ENCODE measurements at places on chromosomes 2 and 18.
A peak's percentile ranks its signal among the peaks of the same experiment; 100 is the strongest.

- no peak for DNase-seq
These were observed 23.7 kb upstream of the MYO5B start for GRCh38 chr18:50218432-50219197.

- DNase-seq = peak; percentile 98
These were observed 92.7 kb downstream of the COPS8 start for GRCh38 chr2:237178396-237178795.

DNA sequence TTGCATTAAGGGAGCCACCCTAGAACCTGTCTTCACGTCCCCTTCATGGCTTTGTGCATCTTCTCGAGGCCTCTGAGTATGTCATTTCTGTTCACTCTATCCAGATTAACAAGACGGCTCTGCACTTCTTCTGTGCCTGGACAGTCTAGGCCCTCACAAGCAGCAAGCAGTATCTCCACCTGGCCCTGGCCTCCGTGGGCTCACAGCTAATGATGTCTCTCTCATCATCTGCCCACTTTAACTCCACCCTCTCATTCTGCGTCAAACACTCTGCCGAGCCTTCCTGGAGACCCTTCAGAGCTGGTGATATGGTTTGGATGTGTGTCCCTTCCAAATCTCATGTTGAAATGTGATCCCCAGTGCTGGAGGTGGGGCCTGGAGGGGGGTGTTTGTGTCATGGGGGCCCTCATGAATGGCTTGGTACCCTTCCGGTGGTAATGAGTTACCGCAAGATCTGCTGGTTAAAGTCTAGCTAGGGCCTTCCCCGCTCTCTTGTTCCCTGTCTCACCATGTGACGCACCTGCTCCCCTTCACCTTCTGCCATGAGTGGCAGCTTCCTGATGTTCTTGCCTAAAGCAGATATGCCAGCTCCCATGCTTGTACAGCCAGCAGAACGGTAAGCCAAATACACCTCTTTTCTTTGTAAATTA is 132.5 kb upstream of the ID2 start:
- no peak for DNase-seq

- DNase-seq = peak; percentile 55
These were observed 841.8 kb downstream of the SLC4A3 start for GRCh38 chr2:220469201-220469600.

DNA sequence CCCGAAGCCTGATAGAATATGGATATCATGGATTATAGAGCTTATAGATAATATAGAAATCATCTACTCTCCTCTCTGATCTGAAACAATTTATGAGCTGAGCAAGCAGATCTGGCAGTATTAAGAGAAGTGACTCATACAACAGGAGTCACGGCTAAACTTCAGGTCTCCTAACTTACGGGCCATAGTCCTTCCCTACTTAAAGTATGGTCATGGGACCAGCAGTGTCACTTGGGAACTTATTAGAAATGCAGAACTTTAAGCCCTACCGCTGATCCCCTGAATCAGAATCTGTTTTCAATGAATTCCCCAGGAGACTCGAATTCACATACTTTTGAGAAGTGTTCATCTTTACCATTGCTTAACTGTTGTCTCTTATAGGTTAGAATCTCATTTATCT is 195.7 kb upstream of the FANCL start:
- DNase-seq = peak; percentile 15

- no peak for DNase-seq
These were observed 459.4 kb upstream of the MC4R start for GRCh38 chr18:60831971-60832370.

DNA sequence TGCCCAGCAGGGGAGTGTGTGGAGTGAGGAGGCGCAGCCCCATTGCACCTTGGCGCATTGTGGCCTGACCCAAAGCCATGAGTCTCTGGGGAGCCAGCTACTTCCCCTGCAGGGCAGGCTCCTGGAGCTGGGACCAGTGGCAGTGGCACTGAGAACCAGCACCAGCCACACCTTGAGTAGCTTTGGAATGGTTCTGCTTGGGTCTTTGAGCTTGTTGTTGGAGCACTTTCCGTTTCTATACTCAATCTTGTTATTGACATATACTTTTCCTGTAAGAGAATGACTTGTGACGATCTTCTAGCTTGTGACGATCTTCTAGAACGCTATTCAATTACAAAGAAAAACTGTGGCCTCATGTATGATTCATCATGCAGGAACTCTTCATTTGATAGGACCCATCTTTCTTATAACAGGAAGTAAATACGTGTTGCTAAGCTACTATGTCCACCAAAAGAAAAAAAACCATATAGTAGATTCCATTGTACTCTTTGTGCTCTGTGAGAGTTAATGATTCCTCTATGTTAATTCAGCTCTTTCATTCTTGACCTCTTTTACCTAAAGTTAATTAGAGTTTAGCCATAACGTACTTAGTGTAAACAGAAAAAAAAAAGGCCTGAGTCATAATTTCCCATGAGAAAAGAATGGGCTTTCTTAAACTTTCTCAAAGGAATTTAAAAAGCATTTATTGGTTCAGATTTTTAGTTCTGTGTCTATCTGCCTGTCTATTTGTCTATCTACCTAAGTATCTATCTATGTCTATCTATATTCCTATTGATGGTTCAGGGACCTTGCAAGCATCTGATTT is 113.1 kb downstream of the GATA6 start:
- DNase-seq = peak; percentile 87

- DNase-seq = no peak
These were observed 25.6 kb upstream of the ACSL3 start for GRCh38 chr2:222835143-222835822.

DNA sequence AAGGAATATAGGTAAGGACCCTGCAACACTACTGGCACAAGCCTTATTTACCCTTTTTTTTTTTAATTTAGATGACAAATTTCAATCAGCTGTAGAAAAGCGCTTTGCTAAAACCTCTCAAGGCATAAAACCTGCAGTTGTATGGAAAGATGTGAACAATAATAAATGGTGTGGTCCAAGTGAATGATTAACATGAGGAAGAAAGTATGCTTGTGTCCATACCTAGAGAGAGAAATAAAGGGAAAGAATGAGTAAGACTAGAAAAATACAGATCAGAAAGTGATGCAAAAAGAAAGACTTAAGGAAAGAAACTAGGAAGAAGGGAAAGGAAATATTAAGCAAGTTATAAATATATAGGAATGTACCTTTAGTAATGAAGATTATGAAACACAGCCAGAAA is 119.2 kb upstream of the SCN7A start:
- DNase-seq = no peak

DNA sequence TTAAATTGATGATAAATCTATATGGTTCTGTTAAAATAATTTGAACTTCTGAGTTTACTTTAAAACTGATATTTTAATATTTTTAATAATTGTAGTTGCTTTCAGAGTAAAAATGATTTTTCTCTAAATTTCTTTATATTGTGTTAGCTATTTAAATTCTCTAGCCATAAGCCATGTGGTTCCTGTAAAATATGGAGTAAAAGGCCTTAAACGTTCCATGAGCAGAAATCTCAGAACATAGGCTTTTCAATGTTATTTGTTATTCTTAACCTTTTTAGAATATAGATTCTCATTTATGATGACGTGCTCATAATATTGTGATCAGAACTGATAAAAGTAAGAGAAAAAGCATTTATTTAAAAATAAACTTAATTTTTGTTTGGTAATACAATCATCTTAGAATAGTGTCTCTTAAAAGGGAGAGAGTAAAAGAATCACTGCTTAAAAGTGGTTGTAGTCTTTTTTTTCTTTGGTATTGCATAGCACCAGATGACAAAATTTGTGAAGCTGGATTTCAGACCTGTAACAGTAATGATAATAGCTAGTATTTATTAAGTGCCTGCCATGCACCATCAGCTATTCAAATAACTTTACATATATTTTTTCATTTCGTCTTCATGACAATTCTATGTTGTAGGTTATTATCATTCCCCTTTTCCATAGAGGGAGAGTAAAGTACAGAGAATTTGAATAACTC is 2.7 kb downstream of the BMPR2 start:
- DNase-seq = no peak

DNA sequence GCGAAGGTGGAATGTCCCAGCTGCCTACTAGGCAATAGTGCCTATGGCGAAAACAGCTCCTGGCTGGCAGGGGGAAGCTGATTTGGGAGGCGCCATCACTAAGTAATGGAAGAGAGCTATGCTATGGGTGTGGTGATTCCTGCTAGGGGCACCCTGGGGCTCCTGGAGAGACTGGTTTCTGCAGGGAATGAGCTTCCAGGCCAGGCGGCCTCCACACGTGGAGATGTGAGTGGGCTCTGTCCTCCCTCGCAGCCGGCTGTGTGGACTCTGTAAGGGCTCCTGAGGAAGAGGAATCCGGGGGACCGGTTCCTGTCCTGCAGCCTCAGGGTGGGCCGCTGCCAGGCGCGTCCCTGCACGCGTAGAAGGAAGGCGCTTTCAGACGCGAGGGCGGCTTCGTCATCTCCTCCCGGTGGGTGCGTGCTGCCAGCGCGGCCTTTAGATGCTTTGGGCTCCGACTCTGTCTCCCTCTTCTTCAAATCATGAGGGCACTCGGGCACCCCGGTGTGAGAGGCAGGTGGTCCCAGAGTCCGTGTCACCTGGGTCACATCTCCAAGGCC is 55.5 kb upstream of the ANKRD62 start:
- DNase-seq = no peak

DNA sequence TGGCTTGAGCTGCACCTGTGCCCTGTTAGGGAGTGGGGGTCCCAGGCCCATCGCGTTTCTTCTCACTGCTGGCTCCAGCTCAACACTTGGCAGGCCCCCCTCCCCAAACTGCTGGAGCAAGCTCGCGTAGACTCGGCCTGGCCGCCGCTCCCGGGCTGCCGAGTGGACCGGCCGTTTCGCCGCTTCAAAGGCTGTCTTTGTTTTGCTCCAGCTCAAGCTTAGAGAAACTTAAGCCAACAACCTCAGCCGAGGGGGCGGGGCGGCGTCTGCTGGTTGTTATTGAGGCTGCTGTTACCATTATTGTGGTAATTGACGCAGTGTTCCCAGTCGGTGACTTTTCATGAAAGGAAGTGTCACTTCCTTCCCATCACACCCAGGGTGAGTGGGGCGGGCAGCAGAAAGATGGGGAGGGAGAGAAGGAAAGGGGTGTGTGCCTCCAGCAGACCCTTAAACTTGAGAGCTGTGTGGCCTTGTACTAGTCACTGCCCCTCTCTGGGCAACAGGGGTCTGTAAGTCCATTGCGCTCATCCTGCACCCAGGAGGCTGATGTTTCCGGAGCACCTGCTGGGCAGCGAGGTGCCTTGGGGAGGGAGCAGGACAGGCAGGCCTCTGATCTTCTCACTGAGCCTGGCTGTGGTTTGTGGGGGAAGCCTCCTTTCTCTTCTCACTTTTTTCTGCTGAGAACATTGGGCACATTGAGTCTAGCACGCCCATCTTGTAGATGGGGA is 2.1 kb downstream of the ARID5A start:
- no peak for DNase-seq

GRCh38 chr18:61333271-61333745 is at the start of gene CDH20:
Gene CDH20, plus strand, starts transcription at chr18:61333430.
- DNase-seq = no peak

DNA sequence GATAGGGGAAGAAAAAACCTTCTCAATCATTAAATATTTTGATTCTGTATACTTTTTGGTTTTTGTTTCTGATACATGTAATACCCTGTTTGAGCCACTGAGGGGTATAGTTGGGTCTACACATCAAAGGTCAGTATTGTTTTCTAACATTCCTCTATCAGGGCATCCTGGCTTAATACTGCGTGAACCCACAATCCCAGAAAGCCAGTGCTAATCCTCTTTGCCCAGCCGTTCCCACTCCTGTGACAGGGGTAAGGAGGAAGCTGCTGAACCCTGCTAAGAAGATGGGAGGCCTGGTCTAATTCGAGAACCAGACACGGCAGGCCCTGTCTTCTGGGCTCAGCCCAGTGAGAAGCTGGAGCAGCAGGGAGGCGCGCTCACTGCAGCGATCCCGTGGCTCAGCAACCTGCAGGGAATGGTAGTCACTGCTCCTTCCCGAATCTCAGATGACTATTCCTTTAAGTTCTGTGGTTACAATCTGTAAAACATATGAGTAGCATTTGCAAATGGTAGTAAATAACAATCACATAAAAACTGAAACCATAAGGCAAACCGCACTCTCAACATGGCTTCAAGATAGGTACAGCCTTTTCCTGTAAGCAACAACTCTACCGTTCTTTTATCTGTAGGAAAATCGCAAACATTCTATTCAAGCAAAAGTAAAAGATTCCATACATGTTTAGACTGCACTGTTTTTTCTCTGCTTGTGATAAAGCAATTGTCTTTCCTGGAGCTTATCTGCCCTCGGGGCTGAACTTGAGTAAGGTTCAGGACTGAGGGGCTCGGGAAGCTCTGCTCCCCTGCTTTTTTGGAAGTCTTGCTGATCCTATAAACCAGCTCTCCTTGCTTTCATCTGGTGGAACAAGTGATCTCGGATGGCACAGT is 87.0 kb downstream of the EPB41L3 start:
- DNase-seq = no peak

DNA sequence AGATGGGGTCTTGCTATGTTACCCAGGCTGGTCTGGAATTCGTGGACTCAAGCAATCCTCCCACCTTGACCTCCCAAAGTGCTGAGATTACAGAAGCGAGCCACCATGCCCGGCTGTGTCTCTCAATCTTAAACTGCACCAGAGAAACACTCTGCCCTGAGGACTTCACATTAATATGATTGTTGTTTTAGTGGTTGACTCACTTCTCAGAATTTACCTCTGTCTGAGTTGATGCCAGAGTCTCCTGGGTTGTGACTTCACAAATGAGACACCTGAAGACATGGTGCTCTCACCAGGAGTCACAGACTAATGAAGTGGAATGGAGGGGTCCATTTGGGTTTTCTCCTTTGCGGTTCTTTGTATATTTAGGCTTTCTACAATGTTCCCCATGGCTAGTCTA is 61.0 kb upstream of the TGIF1 start:
- no peak for DNase-seq

DNA sequence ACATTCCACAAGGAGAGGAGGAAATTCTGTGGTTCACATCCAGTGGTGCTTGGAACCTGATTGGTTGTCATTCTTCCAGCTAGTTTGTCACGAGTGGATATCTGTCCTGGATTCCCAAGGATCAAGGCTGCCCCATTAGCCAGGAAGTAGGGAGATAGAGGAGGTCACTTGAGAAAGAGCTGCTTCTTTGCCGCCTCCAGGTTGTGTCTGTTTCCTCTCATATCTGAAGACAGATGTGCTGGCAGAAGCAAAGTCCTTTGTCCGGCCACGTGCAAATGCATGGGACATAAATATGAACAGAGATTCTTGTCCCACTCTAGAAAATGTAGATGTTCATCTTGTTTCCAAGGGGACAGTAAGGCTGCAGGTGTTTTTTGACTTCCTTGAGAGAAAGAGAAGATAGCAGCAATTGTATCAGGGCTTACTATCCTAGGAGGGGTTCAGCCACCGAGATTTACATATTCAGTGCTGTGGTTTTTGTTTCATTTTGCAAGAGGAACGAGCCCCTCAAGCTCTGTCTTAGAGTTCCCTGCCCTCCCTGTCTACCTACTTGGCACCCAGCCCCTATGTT is 174.4 kb downstream of the RPIA start:
- no peak for DNase-seq

DNA sequence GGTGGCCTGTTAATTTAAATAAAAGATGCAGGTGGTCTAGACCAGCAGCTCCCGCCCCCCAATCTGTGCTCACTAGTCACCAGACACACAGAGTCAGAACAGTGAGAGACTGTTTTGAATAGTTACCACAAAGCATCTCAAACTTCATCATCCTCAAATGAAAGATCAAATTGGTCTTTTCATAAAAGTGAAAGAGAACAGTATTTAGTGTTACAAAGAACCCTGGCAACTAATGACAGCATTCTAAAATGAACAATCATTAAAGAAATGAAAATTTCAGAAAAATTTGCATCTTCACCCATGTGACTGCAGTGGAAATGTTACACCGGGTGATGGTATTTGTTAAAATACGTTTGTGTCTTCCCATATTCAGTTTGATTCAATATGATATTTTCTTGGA is 65.5 kb upstream of the PMAIP1 start:
- no peak for DNase-seq
